ENCODE measurements at places on chromosomes 4 and X.

- DNase-seq = no peak
Observed at GRCh38 chr4:75655562-75655961, 17.6 kb downstream of the G3BP2 start.

DNA sequence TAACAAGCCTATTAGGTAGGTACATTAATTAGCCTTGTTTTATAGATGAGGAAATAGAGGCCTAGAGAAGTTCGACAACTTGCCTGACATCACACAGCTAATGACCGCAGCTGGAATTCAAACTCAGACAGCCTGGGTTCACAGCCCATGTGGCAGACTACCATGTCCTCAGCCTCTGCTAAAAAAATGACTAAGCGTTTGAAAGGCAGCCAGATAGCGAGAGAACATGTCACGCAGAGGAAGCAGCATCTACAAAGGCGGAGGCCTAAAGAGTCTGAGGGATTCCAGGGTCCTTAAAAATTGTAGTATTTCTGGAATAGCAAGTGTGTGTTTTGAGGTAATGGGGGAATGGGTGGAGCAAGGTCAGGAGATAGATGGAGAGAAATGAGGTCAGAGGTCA lies 33.2 kb upstream of the BMP15 start:
- no peak for DNase-seq

DNA sequence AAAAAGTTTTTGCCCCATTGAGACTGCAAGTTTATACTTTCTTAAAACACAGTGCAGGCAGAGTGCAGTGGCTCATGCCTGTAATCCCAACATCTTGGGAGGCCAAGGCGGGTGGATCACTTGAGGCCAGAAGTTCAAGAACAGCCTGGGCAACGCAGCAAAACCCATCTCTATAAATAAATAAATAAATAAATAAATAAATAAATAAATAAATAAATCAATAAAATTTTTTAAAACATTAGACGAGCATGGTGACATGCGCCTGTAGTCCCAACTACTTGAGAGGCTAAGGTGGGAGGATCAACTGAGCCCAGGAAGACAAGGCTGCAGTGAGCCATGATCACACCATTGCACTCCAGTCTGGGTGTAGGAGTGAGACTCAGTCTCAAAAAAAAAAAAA lies 213.3 kb downstream of the LRBA start:
- no peak for DNase-seq

DNA sequence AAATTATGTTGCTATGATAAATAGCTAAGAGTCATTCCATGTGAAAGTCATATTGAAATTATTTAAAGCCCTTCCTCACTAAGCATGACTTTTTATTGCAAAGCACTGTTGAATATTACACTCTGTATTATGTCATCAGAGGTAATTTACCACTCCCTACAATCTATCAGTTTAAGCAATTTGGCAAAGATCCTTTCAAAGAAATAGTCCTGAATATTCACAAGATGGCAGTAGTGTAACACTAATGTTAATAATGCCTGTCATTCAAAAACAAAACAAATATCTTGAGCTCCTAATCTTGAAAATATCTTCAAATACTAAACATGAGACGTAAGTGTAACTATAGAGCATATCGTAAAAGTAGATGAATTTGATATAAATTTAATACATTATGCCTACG lies 208.6 kb upstream of the TECRL start:
- no peak for DNase-seq

- no peak for DNase-seq
Observed at GRCh38 chrX:25001808-25002660, 13.7 kb downstream of the ARX start.

GRCh38 chr4:1305781-1306455 lies 16.2 kb downstream of the MAEA start:
- DNase-seq = peak; percentile 41

DNA sequence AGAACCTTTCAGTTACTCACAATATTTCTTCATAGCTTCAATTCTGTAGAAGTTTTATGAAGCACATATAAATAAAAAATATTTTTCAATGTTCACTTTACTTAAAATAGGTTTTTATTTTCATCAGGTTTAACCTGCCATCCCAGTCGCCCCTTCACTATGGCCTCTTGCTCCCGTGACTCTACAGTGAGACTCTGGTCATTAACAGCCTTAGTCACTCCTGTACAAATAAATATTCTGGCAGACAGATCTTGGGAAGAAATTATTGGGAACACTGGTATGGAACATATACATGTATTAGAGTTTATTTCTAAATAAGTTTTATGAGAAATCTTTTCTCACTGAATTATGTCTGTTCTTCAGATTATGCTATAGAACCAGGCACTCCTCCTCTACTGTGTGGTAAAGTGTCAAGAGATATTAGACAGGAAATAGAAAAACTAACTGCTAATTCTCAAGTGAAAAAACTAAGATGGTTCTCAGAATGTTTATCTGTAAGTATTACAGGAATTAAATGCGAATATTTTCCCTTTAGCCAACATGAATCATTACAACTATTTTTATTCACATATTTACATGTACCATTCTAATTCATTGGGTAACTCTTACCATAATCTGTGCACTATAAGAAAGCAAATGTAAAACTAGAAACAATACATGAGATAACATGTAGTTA lies 45.6 kb downstream of the SPATA4 start:
- no peak for DNase-seq

DNA sequence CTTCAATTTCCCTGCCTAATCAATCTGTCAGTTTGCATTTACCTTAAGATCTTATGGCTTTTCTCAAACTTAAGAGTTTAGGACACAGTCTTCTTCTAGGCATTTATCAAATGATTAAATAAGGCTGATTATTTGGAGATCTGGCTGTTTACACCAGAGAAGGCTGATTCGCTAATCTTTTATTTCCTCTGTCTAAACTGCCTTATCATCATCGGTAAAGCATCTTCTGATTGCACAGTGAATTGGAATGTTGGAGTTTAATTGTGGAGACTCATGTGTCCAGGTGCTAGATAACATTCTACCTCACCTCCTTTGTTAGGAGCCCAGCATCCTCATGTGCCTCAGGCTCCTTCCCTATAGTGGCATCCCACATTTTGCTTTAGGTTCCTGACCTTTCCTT lies 100.3 kb upstream of the DDIT4L start:
- DNase-seq = no peak

DNA sequence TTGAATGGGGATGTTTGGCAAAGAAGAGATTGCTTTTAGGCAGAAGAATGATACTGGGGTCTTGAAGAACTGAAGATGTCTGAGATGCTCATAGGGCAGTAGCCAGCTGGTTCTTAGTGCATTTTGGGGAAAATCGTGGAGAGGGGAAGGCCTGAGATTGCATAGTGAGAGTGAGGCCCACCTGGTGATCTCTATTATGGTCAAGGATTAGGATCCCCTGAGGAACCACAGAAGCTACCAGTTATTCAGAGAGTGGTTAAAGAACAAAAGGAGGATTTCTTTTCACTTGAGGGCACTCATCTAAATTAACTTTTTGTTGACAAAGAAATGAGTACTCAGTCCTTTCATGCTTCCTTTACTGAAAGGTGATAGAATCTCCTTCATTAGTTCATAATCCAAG lies 271.3 kb upstream of the HAND2 start:
- no peak for DNase-seq

- no peak for DNase-seq
Observed at GRCh38 chrX:1748408-1748807, 133.5 kb downstream of the ASMT start.

GRCh38 chr4:185167234-185167633 lies 24.2 kb downstream of the SLC25A4 start:
- no peak for DNase-seq

DNA sequence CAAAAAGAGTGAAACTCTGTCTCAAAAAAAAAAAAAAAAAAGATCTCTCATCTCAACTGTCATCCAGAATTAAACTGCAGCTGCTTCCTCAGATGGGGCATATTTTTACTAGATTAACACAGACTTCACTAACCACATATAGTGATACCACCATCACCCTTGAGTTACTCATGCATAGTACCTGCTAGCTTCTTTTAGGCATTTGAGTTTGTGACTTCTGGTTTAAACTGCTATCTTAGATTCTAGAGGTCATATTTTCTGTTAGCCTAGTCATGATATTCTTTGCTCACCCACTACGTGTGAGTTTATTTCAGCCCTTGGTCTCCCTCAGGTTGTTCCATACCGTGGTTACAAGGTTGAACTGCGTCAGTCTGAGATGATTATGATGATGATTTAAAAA lies 154.9 kb upstream of the BMP3 start:
- DNase-seq = no peak

DNA sequence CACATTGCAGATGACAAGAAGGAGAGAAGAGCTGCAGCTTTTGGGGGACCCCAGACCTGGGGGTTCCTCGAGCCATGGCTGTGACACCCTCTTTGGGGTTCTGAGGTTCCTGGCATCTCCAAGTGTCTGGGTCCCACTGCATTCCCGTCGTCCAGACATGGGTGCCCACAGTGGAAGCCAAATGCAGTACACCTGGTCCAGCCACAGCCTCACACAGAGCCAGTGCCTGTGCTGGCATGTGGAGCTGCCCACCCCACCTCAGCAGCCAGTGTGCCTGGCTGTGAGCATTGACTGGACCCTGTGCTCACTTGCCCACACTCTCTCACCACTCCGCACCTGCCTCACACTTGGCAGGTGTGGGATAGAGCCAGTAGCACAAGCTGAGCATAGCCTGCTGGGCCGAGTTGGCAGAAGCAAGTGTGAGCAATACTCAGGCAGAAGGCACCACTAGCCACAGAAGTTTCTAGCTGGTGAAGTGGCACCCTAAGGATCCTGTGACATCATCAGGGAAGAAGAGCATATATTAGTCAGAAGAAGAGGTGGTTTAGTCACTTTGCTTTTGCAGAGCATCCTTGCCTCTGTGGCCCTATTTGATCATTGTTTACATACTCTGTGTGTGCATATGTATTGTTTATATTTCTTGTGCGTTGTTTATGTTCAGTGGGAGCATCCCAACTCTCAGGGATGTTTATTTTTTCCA lies 65.0 kb upstream of the MAGEB2 start:
- no peak for DNase-seq

DNA sequence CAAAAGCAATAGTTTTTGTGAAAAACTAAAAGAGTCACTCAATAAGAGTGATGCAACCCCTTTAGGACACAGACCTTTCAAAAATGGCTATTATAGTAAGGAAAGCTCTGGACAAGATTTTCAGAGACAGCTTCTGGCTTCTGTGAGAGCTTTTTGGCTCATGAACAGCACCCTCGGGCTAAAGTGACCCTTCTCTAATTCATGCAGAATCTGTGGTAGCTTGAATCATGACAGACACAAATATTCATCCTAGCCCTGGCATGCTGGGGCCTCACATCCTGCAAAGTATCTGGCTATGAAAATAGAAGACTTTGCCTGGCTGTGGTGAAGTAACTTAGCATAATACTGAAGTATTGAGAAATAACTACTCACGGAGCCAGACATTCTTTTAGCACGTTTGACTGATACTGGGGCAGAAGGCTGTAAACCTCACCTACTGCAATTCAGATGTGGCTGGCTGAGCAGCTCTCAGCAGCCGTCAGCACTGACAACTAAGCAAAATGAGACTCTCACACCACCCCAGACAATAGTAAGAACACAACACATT lies 327.3 kb downstream of the MAPK10 start:
- DNase-seq = no peak

- no peak for DNase-seq
Observed at GRCh38 chrX:123873956-123874355, 14.1 kb downstream of the XIAP start.

GRCh38 chrX:1500701-1501624 lies 36.0 kb downstream of the P2RY8 start:
- peak; percentile 66 for DNase-seq

GRCh38 chr4:109199585-109199984 lies 102.9 kb downstream of the COL25A1 start:
- DNase-seq = no peak

- DNase-seq = no peak
Observed at GRCh38 chr4:94574616-94575015, 122.9 kb downstream of the PDLIM5 start.
